HS-5 (cell line): ENCODE measurements at places on chromosomes 13 and 19.

- DNase-seq, result no peak
Measured at GRCh38 chr13:74325106-74325505, 190.9 kb upstream of the KLF12 start.

DNA sequence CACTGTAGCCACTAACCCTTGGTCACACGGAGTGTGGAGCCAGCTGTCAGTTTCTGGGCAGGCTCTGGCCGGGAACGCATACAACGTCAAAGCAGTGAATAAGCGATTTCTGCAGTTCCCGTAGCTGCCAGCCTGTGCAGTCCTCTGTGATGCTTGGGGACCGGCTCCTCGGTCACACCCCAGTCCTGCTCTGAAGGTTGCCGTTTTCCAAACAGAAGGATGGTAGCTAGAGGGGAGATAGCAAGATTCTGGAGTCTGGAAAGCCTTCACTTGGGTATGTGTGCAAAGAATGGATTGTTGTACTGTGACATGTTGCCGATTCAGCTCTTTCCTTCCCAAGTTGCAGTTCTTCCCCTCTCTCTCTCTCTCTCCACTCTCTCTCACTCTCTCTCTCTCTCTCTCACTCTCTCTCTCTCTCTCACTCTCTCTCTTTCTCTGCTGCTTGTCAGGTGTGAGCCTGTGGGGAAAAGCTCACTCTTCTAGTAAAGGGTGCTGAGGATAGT is 38.7 kb upstream of the C1QTNF9 start:
- no peak for DNase-seq

- no peak for DNase-seq
Measured at GRCh38 chr19:41569481-41570150, 6.3 kb upstream of the CEACAM21 start.

- no peak for DNase-seq
Measured at GRCh38 chr13:37618554-37618953, 20.0 kb upstream of the POSTN start.

DNA sequence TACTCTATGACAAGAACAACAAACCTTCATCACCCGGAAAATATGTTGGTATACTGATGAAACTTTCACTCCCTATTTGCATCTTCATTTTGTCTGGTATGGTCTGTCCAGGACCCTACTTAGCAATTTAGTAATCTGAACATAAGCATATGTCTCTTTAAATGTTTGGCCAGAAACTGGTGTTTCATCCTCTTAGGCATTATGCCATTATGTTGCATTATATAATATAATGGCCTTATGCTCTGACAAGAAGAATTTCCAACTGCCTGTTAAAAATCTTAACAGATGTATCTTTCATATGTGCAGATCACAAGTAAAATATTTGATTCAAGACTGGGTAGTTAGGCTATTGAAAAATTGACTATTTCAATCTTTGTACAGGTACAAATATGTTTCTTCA is 610.6 kb upstream of the PRR20A start:
- DNase-seq, result no peak

GRCh38 chr19:39407660-39408391 is 1.2 kb downstream of the ZFP36 start:
- DNase-seq, result no peak

DNA sequence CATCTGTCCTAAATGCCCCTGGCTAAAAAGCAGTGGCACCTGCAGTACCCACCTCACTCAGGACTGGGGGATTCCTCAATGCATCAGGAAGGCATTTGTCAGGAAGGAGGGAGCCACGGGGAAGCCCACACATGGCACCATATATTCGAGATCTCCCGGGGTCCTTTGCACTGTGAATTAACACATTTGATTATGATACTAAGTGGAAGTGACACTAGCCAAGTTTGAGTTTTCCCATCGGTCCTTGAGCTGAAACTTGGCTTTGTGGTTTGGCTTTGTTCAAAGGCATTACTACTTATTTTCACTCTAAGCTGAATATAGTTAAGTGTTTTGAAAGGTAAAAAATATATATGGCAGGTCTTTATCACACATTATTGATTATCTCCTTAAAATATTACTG is 168.7 kb upstream of the MYO16 start:
- DNase-seq, result no peak

- DNase-seq, result peak; percentile 10
Measured at GRCh38 chr19:16496613-16496983, 404 bp downstream of the C19orf44 start.

DNA sequence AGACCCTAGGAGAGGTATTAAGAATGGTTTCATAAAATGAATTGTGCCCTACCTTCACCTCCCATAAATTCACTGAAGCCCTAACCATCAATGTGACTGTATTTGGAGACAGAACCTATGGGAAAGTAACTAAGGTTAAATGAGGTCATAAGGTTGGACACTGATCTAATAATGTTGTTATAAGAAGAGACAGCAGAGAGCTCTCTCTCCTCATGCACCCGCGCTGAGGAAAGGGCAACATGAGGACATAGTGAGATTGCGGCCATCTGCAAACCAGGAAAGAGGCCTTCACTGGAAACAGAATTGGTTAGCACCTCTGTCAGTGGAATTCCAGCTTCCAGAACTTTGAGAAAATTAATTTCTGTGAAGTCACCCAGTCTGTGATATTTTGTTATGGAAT is 1396.1 kb upstream of the MIR17HG start:
- DNase-seq, result no peak

DNA sequence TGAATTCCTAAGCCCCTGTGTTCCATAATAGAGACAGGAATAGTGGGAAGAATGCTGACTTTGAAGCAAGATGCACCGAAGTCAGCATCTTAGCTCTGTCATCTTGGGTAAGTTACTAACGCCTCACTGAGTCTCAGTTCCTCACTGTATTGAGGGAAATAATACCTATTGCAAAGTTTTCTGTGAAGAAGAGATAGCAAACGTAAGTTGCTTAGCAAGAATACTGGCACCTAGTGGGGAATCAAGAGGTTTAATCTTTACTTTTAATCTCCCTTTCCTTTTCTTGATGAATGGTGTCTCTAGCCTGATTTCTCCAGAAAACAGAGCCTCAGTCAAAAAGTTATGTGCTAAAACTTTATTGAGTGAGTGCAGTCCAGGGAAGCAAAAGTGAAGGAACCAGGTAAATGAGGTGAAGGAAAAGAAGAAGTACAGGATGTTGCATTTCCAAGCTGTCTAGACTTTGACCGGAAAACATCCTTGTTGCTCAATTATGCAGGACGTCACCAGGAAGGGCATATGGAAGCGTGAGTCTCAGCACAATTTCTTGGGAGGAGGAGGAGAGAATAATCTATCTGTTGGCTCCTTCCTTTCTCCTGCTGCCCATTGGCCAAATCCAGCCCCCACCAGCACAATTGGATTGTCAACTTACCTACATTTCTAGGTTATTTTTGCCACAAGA is 210.0 kb downstream of the B3GLCT start:
- DNase-seq, result no peak

- DNase-seq, result no peak
Measured at GRCh38 chr19:34818270-34818669, 45.3 kb upstream of the ZNF599 start.

GRCh38 chr19:50509366-50509765 is 1.6 kb downstream of the JOSD2 start:
- DNase-seq, result no peak

GRCh38 chr19:37997911-37998344 is 90.9 kb downstream of the SIPA1L3 start:
- peak; percentile 96 for DNase-seq

DNA sequence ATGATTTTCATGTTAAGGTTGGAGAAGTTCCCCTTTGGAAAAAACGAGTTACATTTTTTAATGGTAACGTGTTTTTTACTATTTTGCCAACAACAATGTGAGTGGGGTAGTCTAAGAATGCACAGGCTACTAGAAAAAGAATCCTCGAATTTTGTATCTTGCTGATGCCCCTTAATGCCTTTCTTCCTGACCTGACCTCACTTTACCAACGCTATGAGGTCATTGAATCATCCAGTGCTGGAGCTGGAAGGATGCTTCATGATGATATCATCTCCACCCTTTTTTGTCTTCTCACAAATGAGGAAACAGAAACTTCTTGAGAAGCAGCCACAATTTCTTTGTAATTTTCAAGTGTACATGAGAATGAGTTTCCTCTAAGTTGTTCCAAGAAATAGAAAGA is 8.2 kb upstream of the UBL3 start:
- DNase-seq, result peak; percentile 53

- no peak for DNase-seq
Measured at GRCh38 chr13:108948251-108948671, 318.9 kb downstream of the MYO16 start.

DNA sequence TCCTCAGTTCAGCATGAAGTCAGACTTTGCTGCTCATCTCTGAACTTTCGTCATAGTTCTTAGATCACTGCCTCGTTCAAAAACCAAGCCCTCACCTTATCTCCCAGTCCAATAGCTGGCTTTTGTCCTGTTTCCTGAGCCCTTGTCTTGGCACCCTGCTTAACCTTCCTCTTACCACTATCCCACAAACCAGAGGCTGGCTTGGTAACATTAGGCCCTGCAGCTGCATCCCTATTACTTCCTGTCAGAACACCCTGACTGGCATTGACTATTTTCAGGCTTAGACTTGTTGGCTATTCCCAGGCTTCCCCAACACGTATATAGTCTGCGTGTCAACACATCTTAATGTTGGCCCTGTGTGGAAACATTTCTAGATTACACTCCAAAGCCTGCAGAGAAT is 172.4 kb downstream of the VWA8 start:
- no peak for DNase-seq

- DNase-seq, result no peak
Measured at GRCh38 chr13:101265934-101266333, 150.4 kb downstream of the NALCN start.

DNA sequence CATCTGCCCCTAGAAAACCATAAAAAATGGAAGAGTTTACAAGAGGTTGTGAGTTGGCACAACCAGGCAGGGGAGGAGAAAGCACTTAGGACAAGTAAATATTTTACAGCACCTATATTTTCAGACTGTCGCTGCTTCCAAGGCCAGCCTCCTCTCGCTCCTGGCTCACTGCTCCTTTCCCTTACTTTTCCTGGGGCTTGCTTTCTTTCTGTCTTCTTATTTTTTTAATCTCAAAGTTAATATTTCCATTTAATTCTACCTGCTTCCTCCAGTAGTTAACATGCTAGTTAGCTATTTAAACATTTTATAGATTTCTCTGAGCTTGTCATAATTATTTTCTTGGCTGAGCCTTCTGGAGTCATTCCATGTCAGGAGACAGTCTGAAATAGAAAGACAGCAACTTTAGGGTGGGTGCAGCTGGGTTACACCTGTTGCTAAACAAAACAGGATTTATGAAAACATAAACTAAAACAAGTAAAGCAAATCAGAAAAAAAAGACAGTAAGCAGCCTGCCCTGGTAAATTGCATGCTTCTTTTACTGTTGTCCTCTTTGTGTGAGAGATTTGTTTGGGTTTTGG is 330.1 kb downstream of the DLEU7 start:
- no peak for DNase-seq

GRCh38 chr13:53848366-53848961 is 819.9 kb downstream of the OLFM4 start:
- DNase-seq, result no peak

DNA sequence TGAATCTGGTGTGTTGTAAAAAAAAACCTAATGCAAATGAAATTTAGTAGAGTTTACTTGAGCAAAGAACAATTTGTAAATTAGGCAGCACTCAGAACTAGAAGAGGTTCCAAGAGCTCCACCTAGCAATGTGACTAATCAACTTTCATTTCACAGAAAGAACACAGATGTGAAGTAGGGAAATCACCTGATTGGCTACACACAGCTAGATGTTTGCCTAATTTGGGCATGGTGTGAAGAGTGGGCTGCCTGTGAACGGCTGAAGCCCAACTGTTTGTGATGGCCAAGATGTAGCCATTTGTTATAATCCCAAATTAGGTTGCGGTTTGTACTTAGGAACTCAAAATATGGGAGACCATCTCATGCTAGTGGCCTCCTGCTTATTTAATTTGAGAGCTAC is 724.4 kb upstream of the SLITRK5 start:
- DNase-seq, result no peak

DNA sequence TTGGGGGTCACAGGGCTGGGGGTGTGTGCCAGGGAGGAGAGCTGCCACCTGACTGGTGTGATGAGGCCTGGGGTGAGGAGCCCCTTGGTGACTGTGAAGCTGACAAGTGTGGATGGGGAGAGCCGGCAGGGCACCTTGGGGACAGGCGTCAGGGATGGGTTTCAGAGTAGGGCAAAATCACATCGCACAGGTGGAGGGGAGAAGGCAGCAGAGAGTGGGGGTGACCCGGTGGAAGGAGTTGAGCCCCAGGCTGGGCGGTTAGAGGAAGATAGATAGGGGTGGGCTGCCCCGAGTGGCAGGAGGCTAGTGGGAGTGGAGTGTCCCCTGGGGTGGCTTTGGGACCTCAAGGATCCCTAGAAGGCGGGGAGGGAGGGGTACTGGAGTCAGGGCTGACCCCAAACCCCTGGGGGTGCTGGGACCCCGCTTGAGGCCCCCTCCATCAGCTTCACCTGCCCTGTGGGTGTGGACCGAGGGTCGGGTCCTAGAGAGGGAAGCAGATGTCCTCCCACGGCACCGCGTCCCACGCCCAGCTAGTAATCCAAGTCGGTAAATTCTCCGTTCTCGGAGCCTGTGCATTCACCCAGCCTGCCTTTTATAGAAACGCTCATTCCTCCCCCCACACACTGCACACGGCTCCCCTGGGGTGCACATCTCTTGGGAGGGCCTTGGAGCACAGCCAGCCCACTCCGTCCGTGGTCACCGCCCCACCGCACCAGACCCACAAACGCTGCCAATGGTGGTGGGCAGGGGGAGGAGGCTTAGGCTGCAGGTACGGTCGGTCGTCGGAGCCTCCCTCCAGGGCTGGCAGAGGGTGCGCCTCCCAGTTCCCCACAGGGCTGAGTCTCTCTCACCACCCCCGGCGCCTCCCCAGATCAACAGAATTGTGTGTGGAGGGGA is 2.4 kb downstream of the CTXN1 start:
- DNase-seq, result no peak

GRCh38 chr19:5398693-5399057 is 56.5 kb upstream of the ZNRF4 start:
- DNase-seq, result no peak

- no peak for DNase-seq
Measured at GRCh38 chr19:1052349-1052975, 12.6 kb downstream of the ABCA7 start.

GRCh38 chr13:45280011-45280410 is 61.0 kb downstream of the TPT1 start:
- DNase-seq, result no peak

DNA sequence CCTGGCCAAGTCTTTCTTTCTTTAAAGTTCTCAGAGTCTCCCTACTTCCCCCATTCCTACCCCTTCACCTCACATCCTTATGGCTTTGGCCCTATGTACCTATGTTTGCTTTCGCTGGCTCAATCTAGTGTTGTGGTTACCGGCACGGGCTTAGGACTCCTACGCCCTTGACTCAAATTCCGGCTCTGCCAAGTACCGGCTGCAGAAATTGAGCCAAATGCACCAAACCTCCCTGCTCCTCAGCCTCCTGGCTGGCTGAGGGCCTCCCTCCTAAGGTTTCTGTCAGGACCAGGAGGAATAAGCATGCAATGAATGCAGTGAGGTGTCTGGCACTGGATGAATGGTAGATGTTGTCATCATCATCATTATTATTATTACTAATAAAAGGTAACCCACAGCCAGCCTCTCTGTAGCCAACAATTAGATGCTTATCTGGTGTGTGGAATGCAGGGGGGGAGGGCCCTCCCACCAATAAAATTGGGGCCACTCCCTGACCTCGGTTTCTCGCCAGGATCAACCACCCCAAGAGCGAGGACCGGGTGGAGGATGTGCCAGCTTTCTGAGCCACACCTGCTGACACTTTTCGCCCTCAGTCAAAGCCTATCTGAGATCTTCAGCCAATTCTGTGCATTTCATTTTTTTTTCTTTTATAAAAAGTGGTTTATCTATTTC is 20.7 kb downstream of the KLK5 start:
- no peak for DNase-seq
